ENCODE measurements at places on chromosomes 2 and 18. TPM values are rescaled to one million over a fixed set of nuclear protein-coding genes. Genes with fewer than 3 reads are reported as not detected.

DNA sequence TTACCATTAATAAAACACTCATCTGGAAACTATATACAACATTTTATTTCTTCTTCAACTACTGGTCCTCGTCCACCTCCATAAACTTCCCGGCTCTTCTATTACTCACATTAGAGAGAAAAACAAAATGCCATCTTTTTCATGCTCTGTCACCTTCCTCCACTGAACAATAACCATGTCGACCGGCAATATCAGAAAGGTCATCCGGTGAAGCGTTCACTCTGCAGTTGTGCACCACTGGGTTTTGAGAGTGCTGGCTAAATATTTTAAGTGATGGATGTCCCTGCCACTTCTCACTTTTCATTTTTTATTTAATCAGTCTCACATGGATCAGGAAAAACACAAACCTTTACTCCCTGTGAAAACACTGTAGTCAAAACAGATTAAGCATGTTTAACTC lies 48.2 kb downstream of the SPP2 start:
- no peak for DNase-seq
- H3K36me3 ChIP-seq = no peaks in the 10 kb centered on the region
- H3K27me3 ChIP-seq = no peaks in the 10 kb centered on the region

DNA sequence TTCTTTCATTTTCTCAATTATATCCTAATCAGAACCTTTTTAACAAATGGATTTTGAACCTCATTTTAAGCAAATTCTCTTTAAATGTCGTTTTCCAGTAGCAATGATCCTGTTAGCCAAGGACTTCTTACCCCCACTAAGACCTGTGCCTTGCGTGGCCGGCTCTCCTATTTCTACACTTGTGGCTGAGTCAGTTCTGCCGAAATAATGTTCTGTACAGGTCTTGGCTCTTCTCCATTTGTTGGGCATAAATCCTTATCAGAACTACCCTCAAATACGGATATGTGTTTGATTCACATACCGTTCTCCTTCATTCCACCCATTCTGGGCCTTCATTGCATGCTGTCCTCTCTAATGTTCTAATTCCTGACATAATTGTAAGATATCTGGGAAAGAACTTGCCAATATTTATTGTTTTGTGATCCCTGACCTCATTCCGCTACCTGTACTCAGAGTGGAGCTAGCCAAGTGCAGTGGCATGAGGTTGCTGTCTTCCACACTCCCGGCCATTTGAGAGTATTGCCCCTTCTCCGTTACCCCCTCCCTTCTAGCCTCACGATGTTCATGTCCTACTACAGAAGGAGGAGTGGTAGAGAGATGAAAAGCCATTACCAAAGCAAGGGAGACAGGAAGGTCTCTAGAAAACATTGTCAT lies 78.7 kb downstream of the MYOM1 start:
- no peaks in the 10 kb centered on the region for H3K27me3 ChIP-seq
- H3K36me3 ChIP-seq = peaks cover 9% of the 10 kb centered on the region
- DNase-seq = no peak
- no peaks in the 10 kb centered on the region for H3K4me1 ChIP-seq
- no peak overlapping the region for H3K27ac ChIP-seq

Gene TMEM198
- total RNA-seq = 2.3 TPM

Gene IL1RN
- total RNA-seq = 6.0 TPM

DNA sequence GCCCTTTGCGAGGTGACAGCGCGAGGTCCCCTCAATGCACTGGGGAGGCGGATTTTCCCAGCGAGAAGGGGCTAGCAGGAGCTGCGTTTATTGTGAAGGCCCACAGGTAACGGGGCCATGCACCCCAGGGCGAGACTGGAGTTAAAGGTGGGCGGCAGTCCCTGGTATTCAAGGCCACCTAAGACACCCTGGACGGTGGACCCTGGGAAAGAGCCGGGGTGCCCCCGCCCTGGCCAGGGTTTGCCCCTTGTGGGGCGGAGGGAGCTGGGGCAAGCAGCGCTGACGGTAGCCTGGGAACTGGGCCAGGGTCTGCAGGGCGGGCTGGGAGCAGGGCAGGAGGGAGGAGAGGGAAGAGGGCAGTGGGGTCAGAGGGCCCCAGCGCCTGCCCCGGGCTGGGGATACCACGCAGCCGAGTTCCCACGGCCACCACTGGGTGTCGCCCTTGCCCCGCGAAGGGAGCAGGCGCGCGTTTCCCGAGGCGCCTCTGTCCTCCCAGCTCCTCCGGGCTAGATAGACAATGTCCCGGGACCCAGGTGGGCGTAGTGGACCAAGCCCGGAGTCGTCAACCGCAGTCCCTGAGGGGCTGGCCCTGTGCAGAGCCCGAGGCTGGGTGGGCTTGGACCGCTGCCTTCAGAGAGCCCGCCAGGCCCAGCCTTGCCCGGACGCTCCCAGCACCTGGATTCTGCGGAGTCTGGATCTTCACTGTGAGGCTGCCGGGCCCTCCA lies 80.2 kb downstream of the SMAD4 start:
- no peak overlapping the region for H3K4me3 ChIP-seq
- no peak overlapping the region for H3K27ac ChIP-seq
- no peaks in the 10 kb centered on the region for H3K4me1 ChIP-seq
- no peaks in the 10 kb centered on the region for H3K27me3 ChIP-seq

Gene TGFA
- total RNA-seq = 2.5 TPM

DNA sequence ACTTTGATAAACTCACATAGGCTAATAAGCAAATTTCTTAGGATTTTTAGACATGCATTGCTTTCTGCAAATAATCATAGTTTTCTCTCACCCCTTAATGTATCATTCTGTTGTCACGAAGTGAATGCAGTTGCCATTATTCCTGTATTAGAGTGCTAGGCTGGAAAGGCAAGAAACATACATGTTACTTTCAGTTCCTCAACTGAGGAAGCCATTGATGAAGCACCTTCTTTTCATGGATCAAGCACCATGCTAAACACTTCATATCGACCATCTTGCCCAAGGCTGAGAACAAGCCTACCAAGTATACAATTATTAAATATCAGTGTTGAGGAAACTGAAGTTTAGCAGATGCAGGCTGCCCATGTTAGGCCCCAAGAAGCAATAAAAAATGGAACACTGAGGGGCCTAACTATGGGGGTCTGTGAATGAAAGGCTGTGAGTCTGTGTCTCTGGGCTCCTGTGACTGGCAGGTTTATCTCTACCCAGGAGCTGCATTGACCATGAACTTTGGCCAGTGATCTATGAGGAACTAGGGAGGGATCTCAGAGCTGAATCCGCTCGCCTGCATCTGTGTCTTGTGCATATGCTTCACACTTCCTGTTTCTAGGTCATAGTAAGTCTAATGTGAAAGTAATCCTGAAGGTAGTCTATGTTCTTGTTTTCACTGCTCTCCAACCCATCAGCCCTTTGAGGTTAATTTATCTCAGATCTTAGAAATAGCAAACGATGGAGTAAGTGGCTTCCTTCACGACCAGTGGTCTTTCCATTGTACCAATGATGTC lies 16.0 kb upstream of the TSPYL6 start:
- DNase-seq = no peak
- H3K27me3 ChIP-seq = no peaks in the 10 kb centered on the region
- no peak overlapping the region for H3K4me3 ChIP-seq
- H3K4me1 ChIP-seq = peaks cover 2% of the 10 kb centered on the region

DNA sequence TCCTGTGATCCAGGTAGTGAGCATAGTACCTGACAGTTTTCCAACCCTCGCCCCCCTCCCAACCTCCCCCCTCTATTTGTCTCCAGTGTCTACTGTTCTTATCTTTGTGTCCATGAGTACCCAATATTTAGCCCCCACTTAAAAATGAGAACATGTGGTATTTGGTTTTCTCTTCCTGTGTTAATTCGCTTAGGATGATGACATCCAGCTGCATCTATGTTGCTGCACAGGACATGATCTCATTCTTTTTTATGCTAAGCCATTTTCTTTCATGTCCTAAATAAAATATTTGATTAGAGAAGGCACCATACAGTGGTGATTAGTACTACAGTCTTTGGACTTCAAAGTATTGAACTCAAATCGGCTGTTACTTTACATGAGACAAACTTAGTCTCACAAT lies 1087.9 kb downstream of the CBLN2 start:
- no peak overlapping the region for H3K4me3 ChIP-seq
- H3K27me3 ChIP-seq = no peaks in the 10 kb centered on the region
- DNase-seq = no peak
- H3K36me3 ChIP-seq = no peaks in the 10 kb centered on the region
- H3K27ac ChIP-seq = no peak overlapping the region

Gene PID1
- 44.8 TPM for total RNA-seq

- H3K4me1 ChIP-seq = no peaks in the 10 kb centered on the region
- no peak overlapping the region for H3K27ac ChIP-seq
- no peaks in the 10 kb centered on the region for H3K27me3 ChIP-seq
- H3K36me3 ChIP-seq = no peaks in the 10 kb centered on the region
These were observed 89.8 kb downstream of the ZNF516 start for GRCh38 chr18:76405280-76405679.

- no peaks in the 10 kb centered on the region for H3K27me3 ChIP-seq
- no peaks in the 10 kb centered on the region for H3K4me1 ChIP-seq
- DNase-seq = no peak
- no peak overlapping the region for H3K4me3 ChIP-seq
- H3K36me3 ChIP-seq = no peaks in the 10 kb centered on the region
- H3K27ac ChIP-seq = no peak overlapping the region
These were observed 8.5 kb downstream of the ONECUT2 start for GRCh38 chr18:57443702-57444101.

DNA sequence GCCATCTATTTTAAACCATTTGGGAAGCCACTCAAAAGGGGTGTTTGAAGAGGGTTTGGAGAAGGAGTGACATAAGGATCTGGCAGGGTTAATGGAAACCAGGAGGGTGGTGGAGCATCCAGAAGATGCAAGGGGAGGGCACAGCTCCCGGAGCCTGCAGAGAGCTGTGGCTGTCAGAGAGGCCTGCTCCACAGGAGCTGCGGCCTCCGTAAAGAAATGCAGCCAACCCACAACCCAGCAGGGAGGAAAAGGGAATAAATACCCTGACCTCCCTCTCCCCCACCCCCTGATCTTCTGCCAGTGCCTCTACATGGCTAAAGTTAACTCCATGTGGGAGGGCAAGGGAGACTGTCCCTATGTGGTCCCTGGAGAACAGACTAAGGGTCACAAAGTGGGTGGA lies 567.1 kb upstream of the POU3F3 start:
- no peak overlapping the region for H3K4me3 ChIP-seq
- no peaks in the 10 kb centered on the region for H3K36me3 ChIP-seq

All from aorta (tissue), 5 donors.